ENCODE measurements at places on chromosomes 3 and 15. TPM values are rescaled to one million over a fixed set of nuclear protein-coding genes. Genes with fewer than 3 reads are reported as not detected.

The CDHR4 gene
- not detected for total RNA-seq

The SLC27A2 gene
- 161 TPM for total RNA-seq

The SHC4 gene
- total RNA-seq: 0.04 TPM

The CYP19A1 gene
- not detected for total RNA-seq

DNA sequence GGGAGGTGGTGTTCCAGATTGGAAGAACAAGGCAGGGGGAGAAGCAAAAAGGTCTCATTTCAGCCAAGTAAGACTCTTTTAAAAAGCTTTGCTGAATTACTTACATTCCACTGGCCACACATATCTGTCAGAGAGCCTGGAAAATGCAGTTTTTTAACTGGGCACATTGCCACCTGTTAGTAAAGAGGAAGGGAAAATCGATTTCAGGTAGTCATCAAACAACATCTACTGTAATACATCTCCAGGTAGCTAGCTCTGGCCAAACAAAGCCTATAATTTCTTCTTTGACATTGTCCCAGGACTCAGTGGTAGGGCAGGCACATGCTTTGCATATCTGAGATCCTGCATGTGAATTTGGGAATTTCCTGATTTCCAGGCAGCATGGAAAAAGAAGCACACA, 480.7 kb upstream of the SUCLG2 start:
- H3K27me3 ChIP-seq: no peaks in the 10 kb centered on the region
- H3K4me1 ChIP-seq: no peaks in the 10 kb centered on the region
- H3K4me3 ChIP-seq: no peak overlapping the region
- H3K36me3 ChIP-seq: no peaks in the 10 kb centered on the region
- DNase-seq: no peak
- no peak overlapping the region for H3K27ac ChIP-seq

GRCh38 chr3:57434041-57434440, 110.1 kb downstream of the DNAH12 start:
- no peak overlapping the region for H3K27ac ChIP-seq
- no peaks in the 10 kb centered on the region for H3K4me1 ChIP-seq
- DNase-seq: no peak
- H3K36me3 ChIP-seq: no peaks in the 10 kb centered on the region
- no peaks in the 10 kb centered on the region for H3K27me3 ChIP-seq
- no peak overlapping the region for H3K4me3 ChIP-seq

- H3K4me1 ChIP-seq: no peaks in the 10 kb centered on the region
- DNase-seq: no peak
- H3K4me3 ChIP-seq: no peak overlapping the region
- no peaks in the 10 kb centered on the region for H3K27me3 ChIP-seq
- H3K36me3 ChIP-seq: no peaks in the 10 kb centered on the region
Measured at GRCh38 chr3:158773166-158773565, 28.7 kb upstream of the MFSD1 start.

DNA sequence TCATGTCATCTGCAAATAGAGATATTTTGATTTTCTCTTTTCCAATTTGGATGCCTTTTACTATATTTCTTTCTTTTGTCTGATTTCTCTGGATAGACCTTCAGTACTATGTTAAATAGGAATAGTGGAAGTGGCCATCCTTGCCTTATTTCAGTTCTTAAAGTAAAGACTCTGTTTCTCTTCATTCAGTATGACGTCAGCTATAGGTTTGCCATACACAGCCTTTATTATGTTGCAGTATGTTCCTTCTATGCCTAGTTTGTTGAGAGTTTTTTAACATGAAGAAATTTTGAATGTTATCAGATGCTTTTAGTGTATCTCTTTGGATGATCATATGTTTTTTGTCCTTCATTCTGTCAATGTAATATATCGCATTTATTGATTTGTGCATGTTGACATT, 566.7 kb upstream of the ROBO1 start:
- no peaks in the 10 kb centered on the region for H3K4me1 ChIP-seq
- no peaks in the 10 kb centered on the region for H3K36me3 ChIP-seq
- H3K27me3 ChIP-seq: no peaks in the 10 kb centered on the region
- no peak overlapping the region for H3K4me3 ChIP-seq
- no peak for DNase-seq

- no peaks in the 10 kb centered on the region for H3K36me3 ChIP-seq
- H3K4me1 ChIP-seq: peaks cover 12% of the 10 kb centered on the region
- DNase-seq: no peak
- H3K27ac ChIP-seq: no peak overlapping the region
- no peaks in the 10 kb centered on the region for H3K27me3 ChIP-seq
Measured at GRCh38 chr3:112010636-112011035, 11.9 kb downstream of the TAGLN3 start.

- H3K4me3 ChIP-seq: no peak overlapping the region
- no peak for DNase-seq
- no peaks in the 10 kb centered on the region for H3K27me3 ChIP-seq
- H3K27ac ChIP-seq: no peak overlapping the region
Measured at GRCh38 chr3:113166357-113166718, 45.0 kb upstream of the BOC start.

- no peaks in the 10 kb centered on the region for H3K36me3 ChIP-seq
- no peak overlapping the region for H3K27ac ChIP-seq
- no peaks in the 10 kb centered on the region for H3K4me1 ChIP-seq
- H3K27me3 ChIP-seq: no peaks in the 10 kb centered on the region
Measured at GRCh38 chr15:62775932-62776331, 266.6 kb upstream of the TPM1 start.

DNA sequence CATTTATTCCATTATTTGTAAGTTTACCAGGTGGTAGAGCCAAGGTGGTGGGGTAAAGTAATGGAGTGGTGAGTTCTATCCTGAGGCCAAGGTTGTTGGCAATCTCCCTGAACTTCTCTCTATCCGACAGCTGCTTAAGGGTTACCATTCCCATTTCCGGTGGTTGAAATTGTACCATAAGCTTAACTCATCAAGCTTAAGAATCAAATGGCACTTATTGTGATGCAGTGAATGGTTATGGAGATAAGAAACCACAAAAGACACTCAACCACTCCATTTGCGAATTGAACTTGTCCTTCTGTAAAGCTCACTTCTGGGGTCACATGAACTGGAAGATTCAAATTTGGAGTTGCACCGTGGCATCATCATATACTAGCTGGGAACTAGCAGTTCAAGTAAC, 287.4 kb upstream of the SLCO3A1 start:
- no peak overlapping the region for H3K4me3 ChIP-seq
- no peak overlapping the region for H3K27ac ChIP-seq
- DNase-seq: no peak
- H3K4me1 ChIP-seq: no peaks in the 10 kb centered on the region

- H3K4me3 ChIP-seq: no peak overlapping the region
- H3K27ac ChIP-seq: no peak overlapping the region
- no peaks in the 10 kb centered on the region for H3K27me3 ChIP-seq
- H3K4me1 ChIP-seq: no peaks in the 10 kb centered on the region
- DNase-seq: no peak
Measured at GRCh38 chr3:42894698-42895579, 11.0 kb upstream of the ZNF662 start.

DNA sequence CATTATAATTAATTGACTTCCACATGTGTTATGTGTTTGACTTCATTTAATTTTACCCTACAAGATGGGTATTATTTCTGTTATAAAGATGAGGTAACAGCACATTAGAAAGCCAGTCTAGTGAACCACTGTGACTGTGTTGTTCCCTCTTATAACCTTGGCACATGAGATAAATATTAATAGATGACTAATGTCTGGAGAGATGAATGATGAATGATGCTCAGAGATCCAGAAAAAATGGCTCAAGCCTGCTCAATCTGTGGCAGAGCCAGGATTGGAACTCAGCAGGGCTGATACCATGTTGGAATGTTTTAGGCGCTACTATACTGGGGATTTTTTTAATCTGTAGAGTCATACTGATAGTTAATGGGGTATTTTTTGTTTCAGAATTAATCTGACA, 118.8 kb upstream of the PTX3 start:
- no peaks in the 10 kb centered on the region for H3K4me1 ChIP-seq
- H3K27ac ChIP-seq: no peak overlapping the region
- no peaks in the 10 kb centered on the region for H3K27me3 ChIP-seq
- no peak overlapping the region for H3K4me3 ChIP-seq
- H3K36me3 ChIP-seq: no peaks in the 10 kb centered on the region

DNA sequence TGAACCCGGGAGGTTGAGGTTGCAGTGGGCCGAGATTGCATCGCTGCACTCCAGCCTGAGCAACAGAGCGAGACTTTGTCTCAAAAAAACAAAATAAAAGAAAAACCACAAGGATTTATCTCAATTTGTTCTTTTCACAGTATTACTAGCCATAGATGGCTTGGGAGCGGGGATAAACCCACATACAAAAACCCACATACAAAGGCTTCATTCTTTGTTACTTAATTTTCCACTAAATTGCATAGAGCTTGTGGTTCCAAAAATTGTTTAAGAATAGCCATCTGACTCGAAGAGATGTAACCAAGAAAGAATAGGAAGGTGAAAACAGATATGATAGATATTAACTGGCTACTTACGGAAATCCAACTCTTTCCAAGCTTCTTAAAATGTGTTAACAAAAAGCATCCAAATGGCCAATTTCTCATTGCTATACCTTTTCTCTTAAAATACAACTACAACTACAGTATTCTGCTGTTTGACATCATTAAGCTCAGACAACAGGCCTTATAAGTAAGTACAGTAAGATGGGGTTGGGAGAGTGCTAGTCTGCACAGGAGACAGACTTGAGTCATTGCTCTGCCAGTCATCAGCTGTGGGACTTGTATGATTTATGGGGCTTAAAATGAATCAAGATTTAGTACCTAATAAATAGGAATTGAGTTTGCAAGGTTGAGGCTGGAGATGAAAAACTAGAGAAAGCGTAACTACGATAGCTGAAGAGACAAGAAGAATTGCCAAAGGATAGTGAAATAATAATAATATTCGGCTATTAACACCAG, 96.6 kb upstream of the PLXND1 start:
- H3K27ac ChIP-seq: no peak overlapping the region
- H3K36me3 ChIP-seq: no peaks in the 10 kb centered on the region
- DNase-seq: no peak
- no peak overlapping the region for H3K4me3 ChIP-seq
- H3K27me3 ChIP-seq: no peaks in the 10 kb centered on the region

GRCh38 chr3:141514382-141514781, 27.6 kb downstream of the RASA2 start:
- H3K27me3 ChIP-seq: no peaks in the 10 kb centered on the region
- H3K4me1 ChIP-seq: no peaks in the 10 kb centered on the region
- H3K27ac ChIP-seq: no peak overlapping the region
- H3K4me3 ChIP-seq: no peak overlapping the region

- peak; percentile 71 for DNase-seq
- peaks cover 46% of the 10 kb centered on the region for H3K4me1 ChIP-seq
- peak overlapping the region; percentile 89 for H3K4me3 ChIP-seq
- H3K27me3 ChIP-seq: no peaks in the 10 kb centered on the region
Measured at GRCh38 chr3:52286777-52287110, 884 bp upstream of the GLYCTK start.

DNA sequence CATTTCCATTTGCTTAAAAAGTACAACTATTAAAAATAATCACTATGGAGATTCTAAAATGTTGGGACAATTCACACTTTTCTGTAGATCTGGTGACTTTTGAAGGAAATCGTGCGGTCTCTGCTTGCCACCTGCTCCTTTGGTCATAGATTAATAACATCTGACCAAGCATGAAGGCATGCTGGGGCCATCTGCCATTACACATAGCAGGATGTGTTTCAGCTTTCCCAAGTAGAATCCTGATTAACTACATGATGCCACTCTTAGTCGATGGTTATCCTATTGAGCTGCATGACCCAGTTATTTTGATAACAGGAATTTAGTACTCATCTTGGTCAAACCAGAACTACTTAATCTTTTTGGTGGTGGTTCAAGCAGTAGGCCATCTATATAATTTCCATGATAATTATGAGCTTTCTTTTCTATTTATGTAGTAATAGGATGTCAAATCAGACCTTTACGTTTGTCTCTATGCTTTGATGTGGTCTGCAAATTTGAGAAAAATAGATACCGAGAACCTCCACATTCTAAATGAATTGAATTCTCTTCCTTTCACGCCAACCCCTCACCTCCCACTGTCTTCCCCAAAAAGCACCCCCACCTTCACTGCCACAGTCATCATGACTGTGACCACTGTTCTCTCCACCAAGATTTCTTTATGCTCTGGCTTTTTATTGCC, 158.1 kb downstream of the DIPK2A start:
- no peak overlapping the region for H3K27ac ChIP-seq
- no peak for DNase-seq
- no peaks in the 10 kb centered on the region for H3K36me3 ChIP-seq
- H3K4me3 ChIP-seq: no peak overlapping the region
- no peaks in the 10 kb centered on the region for H3K4me1 ChIP-seq

DNA sequence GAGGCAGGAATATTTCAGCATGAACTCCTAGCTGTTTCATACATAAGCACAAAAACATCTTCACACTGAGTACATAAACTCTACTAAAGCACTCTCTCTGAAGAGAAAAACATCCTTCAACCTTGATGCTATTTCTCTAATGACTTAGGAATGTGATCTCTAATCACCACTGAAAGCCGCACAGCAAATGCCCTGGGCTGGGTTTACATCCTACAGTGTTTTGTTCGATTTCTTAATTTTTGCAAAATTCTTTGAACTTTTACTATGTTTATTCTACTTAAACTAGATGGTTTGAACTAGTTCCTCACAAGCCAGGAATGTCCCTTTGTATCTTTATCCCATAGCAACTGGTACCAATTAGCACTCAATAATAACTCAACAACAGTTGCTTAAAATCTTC, 130.9 kb upstream of the ABI3BP start:
- H3K4me3 ChIP-seq: no peak overlapping the region
- H3K36me3 ChIP-seq: no peaks in the 10 kb centered on the region
- no peaks in the 10 kb centered on the region for H3K27me3 ChIP-seq
- H3K4me1 ChIP-seq: no peaks in the 10 kb centered on the region
- DNase-seq: no peak

- no peak overlapping the region for H3K4me3 ChIP-seq
- no peaks in the 10 kb centered on the region for H3K36me3 ChIP-seq
- no peaks in the 10 kb centered on the region for H3K27me3 ChIP-seq
- H3K4me1 ChIP-seq: no peaks in the 10 kb centered on the region
- no peak overlapping the region for H3K27ac ChIP-seq
- no peak for DNase-seq
Measured at GRCh38 chr3:27252646-27253045, 116.5 kb downstream of the NEK10 start.

DNA sequence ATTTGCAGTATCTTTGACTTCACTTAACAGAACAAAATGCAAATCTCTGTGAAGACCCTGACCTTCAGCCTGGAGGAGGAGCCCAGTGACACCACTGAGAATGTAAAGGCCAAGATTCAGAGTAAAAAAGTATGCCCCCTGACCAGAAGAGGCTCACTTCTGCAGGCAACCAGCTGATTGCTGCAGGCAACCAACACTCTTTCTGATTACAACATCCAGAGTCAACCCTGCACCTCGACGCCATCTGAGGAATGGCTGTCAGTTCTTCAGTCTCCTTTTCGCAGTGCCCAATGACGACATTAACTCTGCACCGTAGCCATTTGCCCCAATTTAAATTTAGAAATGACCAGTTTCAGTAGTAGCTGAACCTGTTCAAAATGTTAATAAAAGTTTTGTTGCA, 14.9 kb downstream of the ATP13A3 start:
- H3K4me3 ChIP-seq: no peak overlapping the region
- no peaks in the 10 kb centered on the region for H3K36me3 ChIP-seq
- no peak overlapping the region for H3K27ac ChIP-seq
- DNase-seq: no peak
- no peaks in the 10 kb centered on the region for H3K27me3 ChIP-seq

GRCh38 chr3:128326051-128326823, 140.5 kb downstream of the DNAJB8 start:
- no peak overlapping the region for H3K4me3 ChIP-seq
- peaks cover 30% of the 10 kb centered on the region for H3K4me1 ChIP-seq
- H3K27ac ChIP-seq: no peak overlapping the region
- H3K36me3 ChIP-seq: no peaks in the 10 kb centered on the region
- no peaks in the 10 kb centered on the region for H3K27me3 ChIP-seq

Measured in right lobe of liver (tissue), 6 donors.